ENCODE measurements at places on chromosomes 1 and 21.

DNA sequence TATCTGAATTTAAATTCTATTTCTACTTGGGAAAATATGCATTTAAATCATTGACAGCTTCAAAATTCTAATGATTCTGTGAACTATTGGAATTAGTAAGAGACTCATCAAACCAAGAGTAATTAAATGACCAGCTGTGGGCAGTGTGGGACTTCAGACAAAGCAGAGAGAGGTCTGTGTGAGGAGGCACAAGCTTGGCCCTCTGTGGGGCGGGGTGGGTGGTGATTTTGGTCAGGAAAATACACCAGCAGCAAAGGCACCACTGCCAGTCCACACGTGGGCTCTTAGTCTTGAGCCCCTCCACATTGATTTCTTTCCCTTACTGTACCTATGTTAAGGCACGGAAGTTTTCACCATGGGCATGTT lies 39.2 kb upstream of the RAB4A start:
- no peak for DNase-seq

GRCh38 chr1:239493811-239494414 lies 107.5 kb downstream of the CHRM3 start:
- DNase-seq: no peak

GRCh38 chr1:54099061-54099610 lies 45.7 kb downstream of the TCEANC2 start:
- DNase-seq: no peak

GRCh38 chr1:205373022-205373797 lies 16.5 kb upstream of the KLHDC8A start:
- no peak for DNase-seq

GRCh38 chr21:16976193-16976592 lies 536.6 kb upstream of the CXADR start:
- DNase-seq: no peak

DNA sequence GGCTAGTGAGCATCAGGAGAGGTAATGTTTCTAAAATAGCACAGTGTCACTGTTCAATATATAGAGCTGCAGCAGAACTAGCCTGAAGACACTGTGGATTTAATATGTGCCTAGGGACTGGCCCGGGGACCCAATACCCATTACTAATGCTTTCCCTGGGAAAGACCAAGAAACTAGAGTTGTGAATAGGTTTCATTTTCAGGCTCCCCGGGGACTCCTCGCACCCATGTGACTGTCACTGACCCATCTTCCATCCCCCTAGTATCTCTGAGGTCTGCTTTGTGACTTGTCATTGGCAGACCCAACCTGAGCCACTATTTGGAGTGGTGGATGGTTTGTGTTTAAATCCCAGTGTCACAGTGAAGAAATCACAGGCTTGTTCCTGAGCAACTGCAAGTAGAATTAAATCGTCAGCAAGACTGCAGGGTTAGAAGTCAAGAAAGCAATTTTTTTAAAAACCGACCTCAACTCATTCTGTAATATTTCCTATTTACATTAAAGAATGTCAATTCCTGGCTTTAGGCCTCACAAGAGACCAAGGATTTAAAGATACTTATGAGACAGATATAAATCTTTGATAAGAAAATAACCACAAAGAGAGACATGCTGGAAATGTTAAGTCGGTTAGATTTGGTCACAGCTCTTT lies 130.0 kb upstream of the TNR start:
- no peak for DNase-seq

GRCh38 chr1:64841330-64842065 lies 96.6 kb downstream of the RAVER2 start:
- DNase-seq: no peak

- DNase-seq: no peak
These were observed 57.9 kb upstream of the ENAH start for GRCh38 chr1:225710804-225711203.

- DNase-seq: peak; percentile 55
These were observed 115.4 kb upstream of the NEGR1 start for GRCh38 chr1:72397786-72398185.

DNA sequence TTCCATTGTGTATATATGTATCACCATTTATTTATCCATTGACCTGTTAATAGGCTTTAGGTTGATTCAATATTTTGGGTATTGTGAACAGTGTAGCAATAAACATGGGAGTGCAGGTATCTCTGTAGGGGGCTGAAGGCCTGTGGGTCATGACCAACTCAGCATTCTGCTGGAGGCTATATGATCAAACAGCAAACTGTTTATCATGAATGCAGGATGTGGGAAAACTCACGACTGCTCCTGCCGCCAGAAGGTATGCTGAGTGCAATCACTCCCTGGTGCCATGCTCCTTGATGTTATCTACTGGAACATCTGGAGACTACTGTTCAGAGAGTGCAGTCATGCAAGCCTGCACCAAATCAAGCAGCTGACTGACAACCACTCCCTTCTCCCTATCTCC lies 275.2 kb downstream of the COL11A1 start:
- no peak for DNase-seq

DNA sequence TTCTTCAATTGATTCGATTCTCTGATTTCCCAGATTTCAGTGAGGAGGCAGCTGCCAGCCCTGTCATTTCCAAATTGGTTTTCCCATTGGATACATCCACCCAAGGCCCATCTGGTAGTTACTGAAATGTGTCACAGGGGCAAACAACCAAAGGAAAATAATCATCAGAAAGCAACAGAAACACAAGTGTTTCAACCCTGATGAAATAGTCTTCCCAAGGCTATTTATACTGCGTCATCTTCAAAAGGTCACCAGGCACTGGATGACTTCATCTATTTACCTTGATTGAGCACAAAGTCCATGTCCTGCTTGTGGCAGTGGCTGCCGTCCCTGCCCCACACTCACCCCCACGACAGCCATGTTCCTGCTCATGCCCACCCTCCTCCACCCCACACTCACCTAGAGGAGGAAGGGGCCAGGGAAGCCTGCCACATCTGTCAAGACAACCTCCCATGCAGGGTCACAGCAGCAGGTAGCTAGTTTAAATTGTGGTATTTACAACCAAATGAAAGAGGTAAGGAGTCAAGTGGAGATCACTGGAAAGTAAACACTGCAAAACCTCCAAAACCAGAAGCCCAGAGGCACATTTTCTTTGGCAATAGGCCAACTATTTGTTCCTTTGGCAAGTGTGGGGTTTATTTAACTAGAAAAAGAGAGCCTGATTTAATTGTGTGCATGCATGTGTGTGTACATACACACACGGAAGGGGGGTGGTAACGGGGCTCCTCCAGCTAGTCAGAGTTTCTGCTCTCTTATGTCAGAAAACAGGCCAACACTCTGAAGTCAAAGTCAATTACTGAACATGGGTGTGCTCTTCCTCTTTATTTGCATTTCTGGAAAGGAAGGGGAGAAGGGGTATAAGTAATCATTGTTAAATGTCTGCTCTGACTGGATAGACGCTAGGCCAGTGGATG lies 49.5 kb upstream of the RAB4A start:
- no peak for DNase-seq

GRCh38 chr1:118294875-118295642 lies 110.0 kb upstream of the SPAG17 start:
- no peak for DNase-seq

DNA sequence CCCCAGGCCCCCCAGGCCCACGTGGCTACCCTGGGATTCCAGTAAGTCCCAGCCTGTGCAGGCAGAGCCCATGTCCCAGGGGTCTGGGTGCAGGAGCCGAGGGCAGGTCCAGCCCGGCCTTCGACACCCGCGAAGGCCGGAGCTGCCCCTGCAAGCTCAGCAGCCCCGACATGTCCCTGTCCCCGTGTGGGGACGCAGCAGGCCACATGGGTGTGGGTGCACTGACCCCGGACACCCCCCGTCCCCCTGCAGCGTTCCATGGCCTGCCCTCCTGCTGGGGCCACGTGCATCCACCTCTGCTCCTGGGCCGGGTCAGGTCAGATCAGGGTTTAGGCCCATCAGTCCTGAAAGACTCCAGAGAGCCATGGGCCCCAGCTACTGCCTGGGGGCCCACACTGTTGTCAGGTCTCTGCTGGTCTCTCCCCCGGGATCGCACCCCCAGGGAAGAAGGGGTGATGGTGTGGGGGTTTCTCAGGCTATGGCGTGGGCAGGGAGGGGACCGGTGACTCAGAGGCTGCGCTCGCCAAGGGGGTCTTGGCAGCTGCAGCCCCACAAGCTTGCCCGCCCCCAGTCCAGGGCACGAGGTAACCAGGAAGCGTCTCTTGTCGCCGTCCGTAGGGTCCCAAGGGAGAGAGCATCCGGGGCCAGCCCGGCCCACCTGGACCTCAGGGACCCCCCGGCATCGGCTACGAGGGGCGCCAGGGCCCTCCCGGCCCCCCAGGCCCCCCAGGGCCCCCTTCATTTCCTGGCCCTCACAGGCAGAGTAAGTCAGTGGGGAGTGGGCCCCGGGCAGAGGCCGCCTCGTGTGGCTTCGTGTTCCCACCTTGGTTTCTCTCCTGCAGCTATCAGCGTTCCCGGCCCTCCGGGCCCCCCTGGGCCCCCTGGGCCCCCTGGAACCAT lies 37.5 kb downstream of the SLC19A1 start:
- no peak for DNase-seq

DNA sequence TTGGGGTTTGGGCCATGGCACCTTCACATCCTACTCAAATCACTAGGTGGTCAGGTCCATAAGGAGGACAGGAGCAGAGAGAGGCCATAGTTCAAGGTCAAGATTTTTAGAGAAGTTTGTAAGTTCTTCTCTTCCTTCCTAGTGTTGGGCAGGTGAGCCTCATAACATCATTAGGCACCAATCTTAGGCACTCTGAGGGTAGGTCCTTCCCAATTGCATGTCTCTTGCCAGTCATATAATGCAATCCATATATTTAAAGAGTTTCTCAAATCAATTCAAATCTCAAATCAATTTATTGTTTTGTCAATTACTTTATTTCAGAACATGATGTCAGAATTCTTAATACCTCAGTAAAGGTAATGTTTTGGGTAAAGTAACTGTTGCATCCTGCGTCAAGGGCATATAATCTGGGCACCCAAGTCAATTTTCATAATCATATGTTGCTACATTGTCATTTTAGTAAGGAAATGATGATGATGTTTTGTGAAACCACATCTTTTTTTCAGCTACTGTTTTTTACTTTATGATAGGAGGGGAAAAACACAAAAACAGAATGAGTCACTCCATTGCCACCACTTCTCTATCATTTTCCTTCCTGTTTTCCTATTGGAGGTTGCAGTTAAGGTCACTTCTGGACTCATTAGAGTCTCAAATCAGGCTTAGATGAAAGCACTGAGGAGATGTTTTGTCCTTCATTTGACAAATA lies 122.7 kb downstream of the UCHL5 start:
- no peak for DNase-seq

GRCh38 chr1:197771904-197772556 lies 3.2 kb downstream of the DENND1B start:
- no peak for DNase-seq

DNA sequence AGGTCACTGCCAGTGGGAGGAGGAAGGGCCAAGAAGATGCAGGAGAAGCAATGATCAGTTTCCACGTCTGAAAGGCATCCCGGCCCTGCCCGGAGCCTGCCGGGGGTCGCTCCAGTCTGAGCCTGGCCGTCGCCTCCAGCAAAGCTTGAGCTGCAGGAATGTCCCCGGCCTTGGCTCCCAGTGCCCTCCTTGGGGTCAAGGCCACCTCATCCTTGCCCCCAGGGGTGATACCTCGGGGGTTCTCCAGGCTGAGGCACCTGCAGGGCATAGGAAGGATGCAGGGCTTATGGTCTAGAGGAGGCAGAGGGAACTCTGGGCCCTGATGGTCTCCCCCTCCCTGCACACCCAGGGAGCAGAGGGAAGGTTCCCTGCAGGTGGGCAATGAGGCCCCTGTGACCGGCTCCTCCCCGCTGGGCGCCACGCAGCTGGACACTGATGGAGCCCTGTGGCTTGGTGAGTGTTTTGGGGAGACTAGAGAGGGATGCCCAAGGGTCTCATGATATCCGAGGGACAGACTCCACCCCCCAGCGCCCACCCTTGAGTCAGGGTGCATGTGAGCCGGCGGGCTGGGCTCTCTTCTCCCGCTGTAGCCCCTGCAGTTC lies 19.9 kb downstream of the RNF223 start:
- no peak for DNase-seq

DNA sequence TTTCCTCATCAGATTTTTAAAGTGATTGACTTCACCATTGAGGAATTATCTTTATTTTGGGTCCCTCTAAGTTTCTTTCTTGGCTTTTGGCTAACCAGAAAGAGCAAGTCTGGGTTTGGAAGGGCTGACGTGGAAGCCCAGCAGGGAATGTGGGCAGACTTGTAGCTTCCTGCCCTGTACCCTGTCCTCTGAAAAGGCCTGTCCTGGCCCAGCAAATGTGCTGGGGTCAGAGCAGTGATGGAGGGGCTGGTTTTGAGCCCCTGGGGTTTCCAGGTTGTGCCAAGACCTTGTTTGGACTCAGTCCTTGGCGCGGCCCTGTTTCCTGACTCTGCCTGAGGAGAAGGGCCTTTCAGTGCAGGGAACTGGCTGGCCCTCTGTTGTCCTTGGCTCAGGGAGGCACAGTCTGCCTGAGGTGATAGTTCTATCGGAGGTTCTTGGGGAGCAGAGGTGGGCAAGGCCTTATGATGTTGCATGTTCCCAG lies 72.1 kb downstream of the UCK2 start:
- DNase-seq: no peak

DNA sequence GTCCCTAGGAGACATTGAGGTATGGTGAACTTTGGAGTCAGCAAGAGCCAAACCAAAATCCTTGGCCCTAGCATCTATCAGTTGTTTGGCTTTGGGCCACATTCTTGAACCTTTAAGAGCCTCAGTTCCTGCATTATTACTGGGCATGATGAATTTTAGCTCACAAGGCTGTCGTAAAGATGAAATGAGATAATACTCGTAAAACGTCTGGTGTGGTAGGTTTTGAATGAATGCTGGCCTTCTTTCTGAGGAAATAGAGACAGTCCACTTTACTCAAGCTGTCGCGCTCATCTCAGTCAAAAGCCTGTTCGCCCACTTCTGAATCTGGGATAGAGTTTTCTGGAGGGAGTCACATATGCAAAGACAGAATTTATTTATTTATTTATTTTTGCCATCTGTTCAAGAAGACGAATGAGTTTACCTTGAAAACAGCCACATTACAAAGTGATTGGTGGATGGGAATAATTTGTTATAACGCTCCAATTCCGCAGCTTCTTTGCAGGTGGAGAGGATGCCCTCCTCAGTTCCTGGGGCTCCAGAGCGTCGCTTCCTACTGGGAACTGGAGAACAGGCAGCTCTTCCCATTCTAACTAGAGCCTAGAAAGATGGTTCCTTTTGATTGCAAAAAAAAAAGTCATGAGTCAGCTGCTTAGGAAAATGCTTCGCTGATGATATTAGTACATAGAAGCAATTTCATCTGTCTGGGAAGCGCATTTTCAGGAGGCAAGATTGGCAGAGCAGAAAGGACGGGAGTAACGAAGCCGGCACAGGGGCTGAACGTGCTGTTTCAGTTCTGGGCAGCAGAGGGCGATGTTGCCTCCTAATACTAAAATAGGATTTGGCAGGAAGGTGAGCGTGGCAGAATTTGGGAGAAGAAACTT lies 49.9 kb upstream of the CYP2J2 start:
- DNase-seq: no peak

GRCh38 chr1:197314682-197315081 lies 46.6 kb downstream of the CRB1 start:
- DNase-seq: no peak

All from AG09319 (cell line).